ENCODE measurements at places on chromosomes 4 and X.
A peak's percentile ranks its signal among the peaks of the same experiment; 100 is the strongest.

DNA sequence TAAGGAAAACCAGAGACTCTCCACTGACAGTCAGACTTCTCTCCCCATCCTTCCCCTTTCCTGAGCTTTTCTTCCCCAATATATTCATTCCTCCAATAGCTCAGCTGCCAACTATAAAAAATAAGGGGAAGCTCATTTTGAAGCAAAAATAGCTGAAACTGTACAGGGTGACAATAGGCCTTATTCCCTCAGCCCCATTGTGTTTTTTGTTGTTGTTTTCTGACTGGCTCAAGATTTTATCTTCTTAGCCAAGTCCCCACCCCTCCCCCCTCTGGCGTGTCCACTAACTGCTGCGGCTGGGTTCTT, 26.2 kb downstream of the PRPS1 start:
- no peak for DNase-seq

DNA sequence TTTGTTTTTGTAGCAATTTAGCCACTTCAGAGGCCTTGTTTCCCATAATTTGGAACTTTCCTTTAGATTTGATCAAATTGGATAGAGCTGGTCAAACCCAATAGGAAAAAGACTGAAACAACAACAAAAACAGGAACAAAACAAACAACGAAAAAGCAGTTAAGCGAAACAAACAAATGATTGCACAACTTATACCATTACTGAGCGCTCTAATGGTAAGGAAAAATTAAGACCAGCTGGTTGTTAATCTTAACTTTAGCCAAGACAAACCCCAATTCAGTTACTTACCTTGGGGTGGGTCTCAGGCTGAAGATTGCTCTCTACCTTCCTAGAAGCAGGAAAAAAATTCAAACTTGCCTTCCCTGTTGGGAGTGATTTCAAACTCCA, 38.3 kb downstream of the SPCS3 start:
- DNase-seq: no peak

- DNase-seq: no peak
These were observed 137.8 kb downstream of the CEP135 start for GRCh38 chr4:56086561-56086960.

GRCh38 chr4:89700766-89701423, 136.1 kb downstream of the SNCA start:
- DNase-seq: no peak

GRCh38 chrX:23008431-23009099, 8.8 kb downstream of the DDX53 start:
- DNase-seq: no peak

- no peak for DNase-seq
These were observed 54.4 kb downstream of the HMX1 start for GRCh38 chr4:8817096-8817812.

DNA sequence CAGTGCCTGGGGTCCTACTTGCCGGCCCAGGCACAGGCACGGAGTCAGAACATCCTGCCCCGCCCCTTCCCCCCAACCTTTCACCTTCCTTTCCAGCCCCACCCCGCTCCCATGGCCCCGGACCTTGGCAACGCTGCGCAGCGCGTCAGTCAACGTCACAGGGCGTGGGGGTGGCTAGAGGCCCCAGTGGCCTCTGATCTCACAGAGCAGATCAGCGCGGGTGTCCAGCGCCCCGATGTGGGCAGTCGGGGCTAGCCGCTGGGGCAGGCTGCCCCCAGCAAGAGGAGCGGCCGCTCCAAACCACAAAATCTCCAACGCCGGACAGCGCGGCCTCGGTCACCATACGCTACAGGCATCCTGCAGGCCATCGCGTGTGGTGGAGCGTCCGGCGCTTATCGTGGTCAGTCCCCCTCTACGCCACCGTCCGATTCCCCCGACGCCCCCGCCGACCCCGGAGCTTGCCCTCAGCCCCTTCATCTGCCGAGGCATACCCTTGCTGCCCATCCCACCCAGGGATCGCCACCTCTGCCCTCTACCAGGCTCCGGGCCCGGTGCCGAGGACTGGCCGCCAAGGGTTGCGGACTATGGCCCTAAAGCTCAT, 69.6 kb upstream of the APOOL start:
- peak; percentile 3 for DNase-seq

DNA sequence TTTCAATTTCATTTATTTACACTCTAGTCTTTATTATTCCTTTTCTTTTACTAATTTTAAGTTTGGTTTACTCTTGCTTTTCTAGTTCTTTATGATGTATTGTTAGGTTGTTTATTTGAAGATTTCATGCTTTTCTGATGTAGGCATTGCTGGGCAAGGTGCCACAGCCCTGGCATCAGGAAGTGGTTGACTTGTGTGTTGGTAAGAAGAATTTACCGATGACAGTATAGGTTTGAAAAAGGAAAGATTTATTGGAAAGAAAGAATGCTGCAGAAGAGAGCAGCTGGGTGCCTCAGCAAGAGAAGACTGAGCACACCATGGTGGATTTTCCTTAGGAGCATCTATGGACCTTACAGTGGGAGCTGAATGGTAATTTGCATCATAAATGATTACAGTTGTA, 153.2 kb downstream of the KLF8 start:
- DNase-seq: no peak

GRCh38 chr4:13126976-13127910, 356.9 kb downstream of the RAB28 start:
- DNase-seq: no peak

DNA sequence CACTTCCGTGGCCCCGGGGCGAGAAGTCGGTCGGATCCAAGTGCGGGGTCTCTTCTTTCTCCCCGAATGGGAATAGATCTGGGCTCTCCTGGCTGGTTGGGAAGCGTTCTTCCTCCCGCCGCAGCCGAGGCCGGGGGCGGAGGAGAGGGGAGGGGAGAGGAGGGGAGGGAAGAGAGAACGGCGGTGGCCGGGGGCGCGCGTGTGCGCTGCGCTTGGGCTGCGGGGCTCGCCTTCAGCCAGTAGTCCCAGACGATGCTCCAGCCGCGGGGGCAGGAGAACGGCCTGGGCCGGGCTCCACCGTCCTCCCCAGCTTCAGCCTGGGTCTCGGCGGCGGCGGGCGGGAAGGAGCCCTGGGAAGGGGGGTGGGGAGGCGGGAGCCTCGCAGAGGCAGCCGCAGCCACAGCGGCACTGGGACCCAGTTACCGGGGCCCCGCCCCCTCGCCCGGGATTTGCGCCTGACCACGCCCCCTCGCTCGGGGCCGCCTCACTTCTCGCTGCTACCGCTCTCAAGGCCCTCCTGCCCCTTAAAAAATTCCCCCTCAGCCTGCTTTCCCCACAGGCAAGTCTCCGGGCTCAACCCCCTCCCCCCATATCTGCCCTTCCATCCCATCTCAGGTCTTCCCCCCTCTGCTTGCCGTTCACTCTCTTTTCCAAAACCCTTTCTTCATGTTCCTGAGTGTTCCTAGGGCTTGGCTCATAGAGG, at the start of gene FGD1:
FGD1 (minus strand) TSS at position 421 of the 703 bp plus-strand sequence. CDS start 802 bp downstream, outside the sequence.
- peak; percentile 39 for DNase-seq

DNA sequence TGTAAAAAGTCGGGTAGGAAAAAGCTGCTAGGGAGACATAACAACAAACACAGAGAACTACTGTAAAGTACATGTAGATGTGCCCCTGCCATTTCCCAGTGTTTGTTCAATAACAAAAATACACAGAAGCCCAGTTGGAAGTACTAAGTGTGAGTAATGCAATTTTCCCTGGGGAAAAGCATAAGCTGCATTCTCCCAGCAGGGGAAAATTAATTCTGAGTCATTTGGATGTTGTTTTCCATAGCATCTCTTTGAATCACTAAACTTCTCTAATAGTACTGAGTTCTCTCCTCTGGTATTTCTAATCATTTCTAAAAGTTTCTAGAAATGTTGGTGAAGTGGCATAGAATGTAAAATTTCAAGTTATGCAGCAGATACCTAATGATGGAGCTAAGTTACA, 1114.9 kb downstream of the C4orf33 start:
- no peak for DNase-seq

GRCh38 chr4:114691865-114692264, 93.3 kb downstream of the UGT8 start:
- no peak for DNase-seq

DNA sequence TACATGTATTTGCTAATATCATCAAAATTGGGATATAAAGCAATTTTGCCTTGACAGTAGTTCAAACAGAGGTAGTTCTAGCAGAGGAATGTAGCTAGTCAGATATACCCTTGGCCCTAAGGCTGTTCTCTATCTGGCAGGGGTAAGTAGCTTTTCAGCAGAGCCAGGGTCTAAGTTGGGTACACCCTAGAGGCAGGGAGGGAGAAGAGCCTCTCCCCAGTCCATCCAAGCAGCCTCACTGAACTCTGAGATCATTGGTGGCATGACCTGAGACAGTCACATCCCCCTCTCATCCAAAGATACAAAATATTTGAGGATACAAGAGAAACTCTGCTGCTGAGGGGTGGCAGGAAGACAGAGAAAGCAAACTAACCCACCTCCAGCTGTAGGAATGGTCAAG, 343.7 kb downstream of the DHX15 start:
- DNase-seq: no peak

DNA sequence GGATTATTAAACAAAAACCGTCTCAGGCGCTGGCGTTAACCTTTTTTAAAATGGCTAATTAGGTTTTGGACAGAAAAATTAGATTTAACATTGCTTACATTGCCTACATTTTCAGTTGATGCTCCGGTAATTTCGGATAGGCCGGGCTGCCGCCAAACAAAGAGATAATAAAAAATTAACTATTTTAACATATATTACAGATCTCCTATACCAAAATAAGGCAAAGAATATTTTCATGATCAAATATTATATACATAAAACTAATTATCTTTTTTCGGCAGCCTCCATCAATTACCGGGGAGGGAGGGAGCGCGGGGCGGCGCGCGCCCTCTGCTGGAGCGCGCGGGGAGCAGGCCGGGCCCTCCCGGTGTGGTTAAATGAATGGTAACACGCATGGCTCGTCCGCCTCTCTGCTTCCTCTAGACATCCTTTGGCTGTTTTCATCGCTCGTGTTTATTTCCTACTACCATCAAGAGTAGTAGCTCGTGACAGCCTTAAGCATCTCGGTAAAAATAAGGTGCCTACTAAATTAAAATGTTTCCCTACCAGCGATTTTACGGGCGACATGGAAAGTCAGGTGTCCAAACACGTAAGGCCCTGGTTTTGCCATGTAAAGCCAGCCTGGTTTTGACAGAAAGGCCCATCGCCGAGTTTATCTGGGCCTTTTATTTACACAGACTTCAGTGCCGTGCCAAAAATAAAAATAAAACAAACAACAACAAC, 52.4 kb upstream of the TMEM33 start:
- peak; percentile 68 for DNase-seq

- no peak for DNase-seq
These were observed 171.2 kb upstream of the IL15 start for GRCh38 chr4:141465171-141465570.
